NK-92 treated with Interleukin-12 subunit alpha and Interleukin-12 subunit beta, amount 100 ng/mL, for 24 hours (cell line): ENCODE measurements at places on chromosomes 2 and 18.

GRCh38 chr18:74868461-74868860, 270.8 kb downstream of the ZNF407 start:
- no peak for DNase-seq

- peak; percentile 40 for DNase-seq
Measured at GRCh38 chr2:230472621-230473018, 56.6 kb downstream of the SP100 start.

DNA sequence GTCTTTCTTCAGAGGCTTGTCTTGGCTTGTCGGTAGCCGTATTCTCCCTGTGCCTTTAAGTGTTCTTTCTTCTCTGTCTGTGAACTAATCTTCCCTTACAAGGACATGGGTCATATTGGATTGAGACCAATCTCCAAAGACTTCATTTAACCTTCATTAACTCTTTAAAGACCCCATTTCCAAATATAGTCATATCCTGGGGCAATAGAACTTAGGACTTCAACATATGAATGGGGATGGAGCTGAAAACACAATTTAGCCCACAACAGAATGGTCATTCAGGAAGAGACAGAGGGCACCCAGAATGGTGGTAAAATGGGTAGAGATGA, 82.1 kb upstream of the TANK start:
- DNase-seq: no peak

GRCh38 chr18:70058916-70059315, 111.2 kb upstream of the CD226 start:
- no peak for DNase-seq

- DNase-seq: no peak
Measured at GRCh38 chr18:43620936-43621335, 343.6 kb upstream of the SYT4 start.

DNA sequence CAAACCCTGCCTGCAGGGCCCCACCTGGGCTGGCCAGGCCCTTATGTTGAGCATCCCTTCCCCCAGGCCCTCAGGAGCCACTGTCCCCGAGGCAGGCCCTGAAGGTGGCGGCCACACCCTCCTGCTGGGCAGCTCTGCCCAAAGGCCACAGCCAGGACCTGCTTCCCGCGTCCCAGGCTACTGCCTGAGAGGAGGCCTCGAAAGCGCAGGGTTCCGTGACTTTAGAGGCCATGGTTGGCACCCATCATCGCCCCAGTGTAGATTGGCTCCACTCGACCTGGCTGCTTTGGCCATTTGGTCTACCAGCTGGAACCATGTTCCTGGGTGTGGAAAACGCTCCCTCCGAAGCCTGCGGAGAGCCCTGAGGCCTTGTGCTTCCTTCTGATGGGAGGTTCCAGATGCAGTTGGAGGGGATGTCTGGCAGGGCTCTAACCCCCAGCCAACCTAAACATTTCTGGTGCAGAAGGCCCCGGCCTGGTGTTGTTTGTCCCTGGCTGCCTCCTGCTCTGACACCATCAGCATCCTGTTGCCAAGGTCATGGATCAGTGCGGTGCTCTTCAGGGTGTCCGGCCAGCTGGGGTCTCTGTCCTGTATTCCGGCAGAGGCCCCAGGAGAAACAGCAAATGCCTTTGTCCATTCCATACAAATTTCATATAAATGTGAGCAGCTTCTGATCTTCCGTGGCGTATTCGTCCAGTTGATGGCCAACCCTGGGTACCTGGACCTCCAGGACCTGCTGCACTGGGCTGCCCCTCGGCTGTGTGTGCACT, 14.7 kb downstream of the CAPN10 start:
- no peak for DNase-seq

GRCh38 chr18:3604498-3605408, 154.8 kb downstream of the TGIF1 start:
- DNase-seq: peak; percentile 7

DNA sequence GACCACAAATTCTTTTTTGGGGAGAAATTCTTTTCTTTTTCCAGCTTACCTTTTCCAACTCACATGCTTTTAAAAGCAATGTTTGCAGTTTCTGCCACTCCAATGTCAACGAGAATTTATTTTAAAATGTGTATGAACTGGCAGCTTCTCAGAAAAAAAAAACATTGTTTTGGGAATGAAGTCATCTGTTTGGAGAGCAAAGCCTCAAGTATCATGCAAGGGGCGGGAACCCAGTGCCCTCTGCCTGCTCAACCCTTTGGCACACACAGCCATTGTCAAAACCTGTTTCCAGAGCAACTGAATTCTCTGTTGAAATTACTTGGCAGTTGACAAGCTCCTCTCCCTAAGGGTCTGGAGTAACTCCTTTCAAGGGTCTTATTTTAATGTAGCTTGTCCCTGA, 128.5 kb downstream of the QPCT start:
- DNase-seq: no peak

DNA sequence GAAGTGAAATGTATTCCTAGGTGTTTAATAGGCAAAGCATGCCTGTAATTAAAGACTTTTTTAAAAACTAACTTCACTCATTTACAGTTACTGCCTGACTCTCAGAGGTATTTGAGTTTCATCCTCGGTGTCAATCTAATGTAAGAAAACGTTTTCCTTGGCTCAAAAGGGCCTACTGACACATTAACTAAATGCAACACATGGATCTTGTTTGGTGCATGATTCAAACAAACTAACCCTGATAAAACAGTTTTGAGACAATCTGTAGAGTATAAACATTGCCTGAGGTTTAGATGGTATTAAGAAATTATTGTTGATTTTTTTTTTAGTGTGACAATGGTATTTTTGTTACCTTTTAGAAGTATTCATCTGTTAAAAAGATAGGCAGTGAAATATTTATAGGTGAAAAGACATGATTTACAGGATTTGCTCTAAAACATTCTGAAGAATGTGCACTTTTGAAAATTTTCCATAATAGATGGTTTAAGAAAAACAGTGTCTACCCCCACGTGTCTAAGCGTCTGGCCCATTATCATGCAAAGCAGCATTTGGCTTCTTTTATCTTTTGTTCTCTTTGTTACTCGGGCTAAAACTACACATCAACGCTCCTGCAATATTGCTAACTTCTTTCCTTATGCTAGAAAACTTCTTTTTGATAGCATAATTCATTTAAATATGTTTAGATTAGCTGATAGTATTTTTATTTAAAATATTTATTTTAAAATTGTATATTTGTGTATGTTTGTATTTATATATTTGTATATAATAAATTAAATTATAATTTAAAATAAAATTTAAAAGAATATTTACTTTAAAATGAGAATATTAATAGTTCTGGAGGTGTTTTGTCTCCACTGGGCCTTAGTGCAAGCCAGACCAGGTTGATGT, 160.2 kb upstream of the NDUFV2 start:
- no peak for DNase-seq

- DNase-seq: no peak
Measured at GRCh38 chr2:23367760-23368159, 17.2 kb upstream of the KLHL29 start.

GRCh38 chr18:35635170-35635569, 53.6 kb downstream of the GALNT1 start:
- DNase-seq: no peak

DNA sequence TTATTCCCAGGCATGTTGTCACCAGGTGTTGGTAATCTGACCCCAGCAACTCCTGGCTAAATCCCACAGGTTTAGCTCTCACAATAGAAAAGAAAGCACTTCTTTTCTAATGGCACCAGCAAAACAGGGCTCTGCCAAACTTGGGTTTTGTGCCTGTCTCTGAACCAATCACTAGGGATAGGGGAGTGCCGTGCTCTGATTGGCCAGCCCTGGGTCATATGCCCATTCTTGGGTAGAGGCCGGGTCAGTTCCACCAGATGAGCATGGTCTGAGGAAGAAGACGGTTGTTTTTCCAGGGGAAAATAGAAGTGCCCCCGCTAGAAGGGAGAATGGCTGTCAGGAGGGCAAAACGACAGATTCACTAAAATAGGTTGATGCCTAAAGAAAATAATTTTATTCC, 14.7 kb downstream of the CDK15 start:
- no peak for DNase-seq

DNA sequence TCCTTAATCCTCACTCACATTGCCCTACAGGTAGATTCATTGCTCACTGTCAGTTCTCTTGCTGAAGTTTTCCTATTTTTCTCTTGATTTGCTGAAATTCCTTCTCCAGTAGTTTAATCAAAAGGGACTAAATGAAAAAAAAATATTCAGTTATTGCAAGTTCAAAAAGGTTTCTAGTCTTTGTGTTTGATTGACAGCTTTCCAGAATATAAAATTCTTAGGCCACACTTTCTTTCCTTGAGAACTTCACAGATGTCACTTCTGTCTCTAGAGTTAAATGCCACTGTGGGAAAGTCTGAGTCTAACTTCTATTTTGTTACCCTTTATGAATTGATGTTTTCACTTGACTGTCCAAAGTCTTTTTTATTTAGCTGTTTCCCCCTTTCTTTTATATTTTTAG, 25.7 kb downstream of the RRM2 start:
- DNase-seq: no peak

DNA sequence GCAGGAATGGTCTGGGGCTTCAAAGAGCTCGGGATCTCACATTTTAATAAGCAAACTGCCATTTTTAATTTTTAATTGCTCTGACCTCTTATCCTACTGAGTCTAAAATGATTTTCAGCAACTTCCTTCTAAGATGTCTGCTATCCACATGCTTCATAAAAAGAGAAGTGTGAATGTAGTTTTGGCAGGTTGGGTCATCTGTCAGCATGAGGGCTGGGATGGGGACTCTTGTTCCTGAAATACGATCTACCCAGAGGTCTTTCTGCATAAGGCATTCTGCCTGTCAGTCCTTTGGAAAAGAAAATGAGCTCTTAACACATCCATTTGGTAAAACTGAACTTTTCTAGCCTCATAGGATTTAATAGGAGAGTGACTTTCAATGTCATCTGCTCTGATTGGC, 252.8 kb upstream of the APCDD1 start:
- no peak for DNase-seq
